ENCODE measurements at places on chromosomes 5 and 9.

DNA sequence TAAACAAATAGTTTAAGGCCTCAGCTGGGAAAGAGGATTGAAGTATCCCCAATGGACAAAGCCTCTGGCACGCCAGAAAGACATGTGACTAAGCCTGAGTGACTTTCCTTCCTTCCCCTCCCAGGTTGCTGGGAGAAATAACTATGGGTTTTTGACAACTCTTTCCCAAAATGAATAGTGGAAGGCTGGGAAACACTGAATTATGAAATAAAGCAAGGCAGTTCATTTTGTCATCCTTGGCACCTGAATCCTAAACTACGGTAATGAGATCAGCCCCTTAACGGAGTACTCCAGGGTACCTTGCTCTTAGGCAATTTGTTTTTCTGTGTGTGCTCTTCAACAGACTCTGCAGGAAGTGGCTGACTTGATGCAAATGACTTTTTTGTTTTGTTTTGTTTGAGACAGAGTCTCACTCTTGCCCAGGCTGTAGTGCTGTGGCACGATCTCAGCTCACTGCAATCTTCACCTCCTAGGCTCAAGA is 75.2 kb downstream of the LMNB1 start:
- DNase-seq: no peak

GRCh38 chr5:143887903-143888665 is 76.1 kb downstream of the HMHB1 start:
- DNase-seq: peak; percentile 18

DNA sequence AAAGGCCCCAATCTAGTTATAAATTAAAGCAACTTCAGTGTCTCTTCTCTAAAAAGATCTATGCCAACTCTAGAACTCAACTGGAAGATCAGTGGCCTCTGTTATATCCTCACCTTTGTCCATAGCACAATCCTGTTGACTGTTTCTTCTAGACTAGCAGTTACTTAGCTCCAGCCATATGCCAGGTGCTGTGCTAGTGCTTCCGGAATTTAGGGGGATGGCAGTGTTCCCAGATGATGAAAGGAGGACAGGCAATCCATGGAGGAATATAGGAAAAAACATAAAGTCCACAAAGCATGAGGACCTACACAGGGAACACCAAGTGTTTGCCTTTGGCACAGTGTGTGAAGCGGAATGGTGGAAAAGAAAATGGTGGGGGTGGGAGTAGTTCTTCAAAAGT is 214.3 kb downstream of the MAPKAP1 start:
- DNase-seq: no peak

DNA sequence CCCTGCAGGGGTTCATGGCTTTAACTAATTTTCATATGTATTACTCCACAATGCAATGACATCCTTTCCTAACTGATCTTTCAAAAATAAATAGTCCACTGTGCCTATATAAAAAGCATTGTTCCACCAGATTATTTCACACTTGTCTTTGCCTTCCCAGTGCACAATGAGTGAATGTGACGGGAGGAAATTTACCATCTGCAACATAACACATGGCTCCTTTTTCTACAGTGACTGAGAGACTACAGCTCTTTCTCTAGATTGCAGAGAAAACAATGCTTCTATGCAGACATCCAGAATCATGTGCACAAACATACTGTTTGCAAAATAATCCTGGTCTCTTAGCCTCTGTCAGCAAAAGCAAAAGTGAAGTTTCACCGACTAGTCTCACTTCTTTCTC is 483.7 kb upstream of the PIK3R1 start:
- DNase-seq: no peak

DNA sequence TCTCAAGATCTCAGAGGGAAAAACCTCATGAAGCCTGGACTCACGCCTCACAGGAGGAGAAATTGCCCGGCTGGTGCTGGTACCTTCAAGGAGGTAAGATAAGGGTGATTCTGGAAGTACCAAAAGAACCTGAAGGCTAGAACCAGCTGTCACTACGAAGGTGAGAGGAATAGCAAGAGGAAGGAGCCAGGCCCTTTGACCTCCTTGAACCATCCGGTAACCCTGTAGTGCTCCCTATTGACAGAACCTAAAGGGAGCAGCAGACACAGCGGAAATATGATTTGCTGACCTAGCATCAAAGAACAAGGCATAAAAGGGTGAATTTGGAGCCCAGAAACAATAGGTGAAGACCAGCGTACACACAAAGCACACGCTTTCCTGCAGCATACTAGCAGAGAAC is 92.2 kb downstream of the DOCK8 start:
- no peak for DNase-seq

GRCh38 chr9:81499594-81499993 is 189.8 kb downstream of the TLE1 start:
- DNase-seq: no peak

GRCh38 chr5:107184871-107185270 is 485.9 kb downstream of the EFNA5 start:
- no peak for DNase-seq

DNA sequence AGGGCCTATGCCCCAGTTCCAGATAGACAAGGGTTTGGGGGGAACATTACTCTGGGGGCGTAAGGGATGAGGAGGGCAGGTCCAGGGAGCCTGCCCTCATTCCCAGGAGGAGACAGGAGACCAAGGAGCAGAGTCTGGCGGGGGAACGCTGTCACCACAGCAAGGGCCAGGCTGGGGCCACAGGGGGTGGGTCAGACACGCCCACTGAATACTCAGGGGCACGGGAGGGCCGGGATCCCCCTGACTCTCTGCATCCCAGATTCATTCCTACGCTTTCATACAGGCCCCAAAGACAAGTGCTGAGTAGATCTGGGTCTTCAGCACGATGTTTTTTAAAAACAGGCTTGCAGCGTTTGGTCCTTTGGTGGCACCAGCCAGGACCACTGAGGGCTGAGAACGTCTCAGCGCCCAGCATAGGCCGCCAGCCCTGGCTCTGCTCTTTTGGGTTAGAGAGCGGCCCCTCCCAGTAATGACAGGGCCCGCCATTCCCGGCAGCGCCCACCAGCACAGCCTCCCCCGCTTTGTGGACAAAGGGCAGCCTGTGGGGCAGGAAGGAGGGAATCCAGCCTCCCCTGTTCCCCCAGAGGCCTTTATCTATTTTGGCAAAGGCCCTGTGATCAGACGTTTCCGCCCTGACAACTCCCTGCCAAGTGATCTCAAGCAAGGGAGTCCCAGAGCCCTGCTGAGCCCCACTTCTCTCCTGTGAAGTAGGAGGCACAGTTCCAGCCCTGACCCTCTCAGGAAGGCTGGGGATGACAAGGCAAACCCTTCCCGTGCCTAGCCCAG is 24.9 kb downstream of the NEK6 start:
- DNase-seq: no peak

DNA sequence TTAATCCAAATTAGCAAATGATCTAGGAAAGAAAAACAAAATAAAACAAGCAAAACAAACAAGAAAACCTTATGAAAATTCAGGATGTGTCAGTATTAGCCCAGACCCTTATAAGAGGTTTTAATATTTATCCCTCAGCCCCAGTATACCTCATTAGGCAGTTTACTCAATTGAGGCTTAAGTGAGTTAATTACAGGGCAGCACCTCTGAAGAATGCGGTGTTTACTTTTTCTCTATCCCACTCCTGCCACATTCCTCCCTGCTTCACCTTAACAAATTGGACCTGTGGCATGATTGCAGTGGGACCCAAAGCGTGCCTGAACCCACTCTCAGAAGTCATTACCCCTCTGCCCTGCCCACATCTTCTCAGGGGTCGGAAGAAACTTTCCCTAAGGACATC is 67.1 kb downstream of the SIL1 start:
- DNase-seq: no peak

- no peak for DNase-seq
Observed at GRCh38 chr9:20930836-20931235, 100.6 kb downstream of the HACD4 start.

DNA sequence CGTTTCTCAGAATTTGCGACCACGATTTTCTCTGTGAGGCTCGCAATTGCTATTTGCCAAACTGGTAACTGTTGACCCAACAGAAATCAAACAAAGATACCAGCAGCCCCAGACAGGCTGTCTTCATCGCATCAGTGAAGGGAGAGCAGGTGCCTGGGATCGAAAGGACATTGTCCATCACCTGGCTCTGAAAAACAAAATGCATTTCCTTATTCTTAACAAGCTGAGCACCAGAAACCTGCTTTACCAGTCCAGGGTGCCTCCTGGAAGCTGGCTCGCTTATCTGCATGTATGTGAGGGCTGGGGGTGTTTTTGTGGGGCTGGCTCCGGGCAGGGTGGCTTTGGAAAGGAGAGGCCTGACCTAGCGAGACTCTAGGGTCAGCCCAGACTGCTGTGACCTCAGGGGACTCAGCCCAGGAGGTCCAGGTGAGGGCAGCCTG is 24.7 kb downstream of the WWC1 start:
- no peak for DNase-seq

DNA sequence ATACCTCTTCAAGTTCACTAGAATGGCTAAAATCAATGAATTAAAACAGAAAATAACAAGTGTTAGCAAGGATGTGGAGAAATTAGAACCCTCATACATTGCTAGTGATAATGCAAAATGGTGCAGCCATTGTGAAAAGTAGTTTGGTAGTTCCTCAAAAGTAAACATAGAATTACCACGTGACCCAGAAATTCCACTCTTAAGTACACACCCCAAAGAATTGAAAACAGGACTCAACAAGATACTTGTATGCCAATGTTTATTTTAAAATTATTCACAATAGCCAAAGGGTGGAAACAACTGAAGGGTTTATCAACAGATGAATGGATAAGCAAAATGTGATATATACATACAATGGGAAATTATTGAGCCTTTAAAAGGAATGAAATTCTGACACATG is 70.3 kb downstream of the BARX1 start:
- DNase-seq: no peak

GRCh38 chr5:154757814-154758406 is 2.7 kb downstream of the LARP1 start:
- DNase-seq: no peak

GRCh38 chr9:112169368-112169767 is 5.7 kb downstream of the SUSD1 start:
- DNase-seq: no peak

GRCh38 chr5:12695651-12696050 is 791.4 kb upstream of the CTNND2 start:
- DNase-seq: no peak

Measured in NCI-H446 treated with DMSO at 0.1 percent for 48 hours (cell line).